Anterior cingulate cortex (tissue), 58 donors: ENCODE measurements at places on chromosomes 6 and 20.

DNA sequence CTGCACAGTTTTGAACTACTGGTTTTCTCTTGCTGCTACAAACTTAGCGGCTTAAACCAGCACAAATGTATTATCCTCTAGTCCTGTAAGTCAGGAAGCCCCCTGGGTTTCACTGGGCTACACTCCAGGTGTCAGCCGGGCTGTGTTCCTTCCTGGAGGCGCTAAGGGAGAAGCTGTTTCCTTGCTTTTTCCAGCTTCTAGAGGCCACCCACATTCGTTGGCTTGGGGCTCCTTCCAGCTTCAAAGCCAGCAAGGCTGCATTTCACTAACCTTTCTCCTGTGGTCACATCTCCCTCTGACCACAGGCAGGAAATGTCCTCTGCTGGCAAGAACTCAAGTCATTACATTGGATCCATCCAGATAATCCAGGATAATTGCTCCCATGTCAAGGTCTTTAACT, 350.6 kb upstream of the PLCB4 start:
- no peak for DNase-seq

- DNase-seq, result no peak
Measured at GRCh38 chr20:38445901-38446425, 10.8 kb upstream of the SNHG17 start.

GRCh38 chr6:37731888-37732287, 34.2 kb upstream of the MDGA1 start:
- no peak for DNase-seq

DNA sequence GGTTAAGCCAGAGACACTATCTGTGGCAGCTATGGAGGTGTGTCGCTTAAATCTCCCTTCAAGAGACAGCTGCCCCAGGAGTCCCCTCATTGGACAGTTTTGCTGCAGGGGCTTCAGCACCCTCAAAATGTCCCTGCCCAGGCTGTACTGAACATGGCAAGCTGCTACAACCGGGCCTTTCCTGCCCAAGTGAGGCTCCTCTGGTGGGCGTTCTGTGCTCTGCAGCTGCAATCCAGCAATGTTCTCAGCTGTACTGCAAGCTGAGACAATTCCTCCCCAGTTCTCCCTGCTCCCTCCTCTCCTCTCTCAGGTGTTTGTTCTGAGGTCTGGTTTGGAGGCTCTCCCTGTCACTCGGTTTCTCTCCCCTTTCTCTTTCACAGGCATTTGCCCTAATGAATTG, 190.8 kb upstream of the LAMP5 start:
- DNase-seq, result no peak

- no peak for DNase-seq
Measured at GRCh38 chr6:112298021-112298745, 43.8 kb upstream of the LAMA4 start.

- DNase-seq, result no peak
Measured at GRCh38 chr6:56364827-56365339, 117.5 kb upstream of the COL21A1 start.

- no peak for DNase-seq
Measured at GRCh38 chr6:89011436-89011835, 48.0 kb upstream of the RNGTT start.

GRCh38 chr20:8330319-8330784, 198.3 kb downstream of the PLCB1 start:
- DNase-seq, result no peak

DNA sequence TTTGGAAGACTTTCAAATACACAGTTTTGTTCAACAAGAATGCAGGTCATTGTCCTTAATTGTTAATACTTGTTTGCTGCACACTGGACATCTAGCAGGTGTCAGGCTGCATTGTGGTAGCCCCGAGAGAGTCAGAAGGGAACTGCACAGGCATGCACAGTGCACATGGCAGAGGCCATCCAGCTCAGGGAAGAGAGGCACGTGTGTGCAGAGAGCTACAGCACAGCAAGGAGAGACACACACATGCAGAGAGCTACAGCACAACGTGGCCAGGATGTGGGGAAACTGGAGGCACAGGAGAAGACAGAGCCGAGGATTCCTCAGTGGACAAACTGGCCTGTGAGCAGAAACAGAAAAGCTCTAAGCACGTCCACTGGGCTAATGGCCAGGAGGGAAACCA, 272.0 kb downstream of the SMOC2 start:
- DNase-seq, result no peak

GRCh38 chr20:57469418-57470211, 55.3 kb downstream of the CTCFL start:
- DNase-seq, result no peak

- DNase-seq, result no peak
Measured at GRCh38 chr6:110760589-110760988, 54.7 kb downstream of the CDK19 start.

- no peak for DNase-seq
Measured at GRCh38 chr6:29967379-29968010, 25.2 kb downstream of the HLA-A start.

DNA sequence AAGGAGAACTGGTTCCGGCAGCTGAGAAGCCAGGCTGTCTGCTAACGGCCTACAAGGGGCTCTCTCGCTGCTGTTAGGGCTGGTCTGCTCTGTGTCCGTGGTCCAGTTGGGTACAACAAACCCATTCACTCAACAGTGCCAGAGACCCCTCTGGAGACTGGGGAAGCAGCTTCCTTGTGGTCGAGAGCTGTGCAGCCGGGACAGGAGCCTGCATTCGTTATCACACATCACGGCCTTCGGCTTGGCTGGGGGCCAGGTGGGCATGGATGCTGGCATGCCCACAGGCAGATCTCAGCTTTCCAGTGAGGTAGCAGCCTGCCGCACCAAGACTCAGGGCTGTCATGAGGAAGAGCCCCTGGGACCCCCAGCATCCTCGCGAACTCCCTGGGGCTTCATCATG, 124.7 kb downstream of the PREX1 start:
- no peak for DNase-seq

DNA sequence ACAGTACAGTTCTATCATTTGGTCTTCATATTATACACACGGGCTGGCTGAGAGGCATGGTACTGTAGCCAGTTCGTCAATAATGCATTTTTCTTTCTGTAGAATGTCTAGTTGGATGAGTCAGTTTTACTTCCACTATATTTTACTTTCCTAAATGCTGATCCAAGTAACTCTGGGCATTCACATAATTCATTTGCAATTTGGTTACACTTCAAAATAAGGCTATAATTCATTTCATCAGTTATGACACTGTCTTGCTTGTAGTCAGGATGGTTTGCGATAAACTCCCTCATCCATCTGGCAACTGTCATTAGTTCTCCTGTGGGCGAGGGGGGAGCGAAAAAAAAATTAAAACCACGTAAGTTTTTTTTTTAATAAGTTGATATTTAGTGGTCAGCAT, 46.3 kb downstream of the GCLC start:
- DNase-seq, result no peak

DNA sequence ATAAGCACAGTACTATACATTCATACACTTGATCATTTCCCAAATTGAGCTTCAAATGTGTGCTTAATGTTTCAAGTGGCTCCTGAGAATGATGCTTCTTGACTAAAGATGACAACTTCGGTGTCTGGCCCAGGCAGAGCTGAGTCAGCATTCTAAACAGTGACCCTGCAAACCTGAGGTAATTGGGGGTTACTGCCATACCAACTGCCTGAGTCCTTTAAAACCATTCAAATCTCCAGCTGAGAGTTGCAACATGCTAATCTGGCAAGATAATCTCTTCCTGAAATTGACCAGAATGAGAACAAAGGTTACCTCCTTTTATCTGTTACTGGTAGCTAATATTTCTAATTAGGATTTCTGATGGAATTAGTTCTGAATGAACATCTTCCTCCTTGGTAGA, 8.2 kb downstream of the BACH2 start:
- no peak for DNase-seq

DNA sequence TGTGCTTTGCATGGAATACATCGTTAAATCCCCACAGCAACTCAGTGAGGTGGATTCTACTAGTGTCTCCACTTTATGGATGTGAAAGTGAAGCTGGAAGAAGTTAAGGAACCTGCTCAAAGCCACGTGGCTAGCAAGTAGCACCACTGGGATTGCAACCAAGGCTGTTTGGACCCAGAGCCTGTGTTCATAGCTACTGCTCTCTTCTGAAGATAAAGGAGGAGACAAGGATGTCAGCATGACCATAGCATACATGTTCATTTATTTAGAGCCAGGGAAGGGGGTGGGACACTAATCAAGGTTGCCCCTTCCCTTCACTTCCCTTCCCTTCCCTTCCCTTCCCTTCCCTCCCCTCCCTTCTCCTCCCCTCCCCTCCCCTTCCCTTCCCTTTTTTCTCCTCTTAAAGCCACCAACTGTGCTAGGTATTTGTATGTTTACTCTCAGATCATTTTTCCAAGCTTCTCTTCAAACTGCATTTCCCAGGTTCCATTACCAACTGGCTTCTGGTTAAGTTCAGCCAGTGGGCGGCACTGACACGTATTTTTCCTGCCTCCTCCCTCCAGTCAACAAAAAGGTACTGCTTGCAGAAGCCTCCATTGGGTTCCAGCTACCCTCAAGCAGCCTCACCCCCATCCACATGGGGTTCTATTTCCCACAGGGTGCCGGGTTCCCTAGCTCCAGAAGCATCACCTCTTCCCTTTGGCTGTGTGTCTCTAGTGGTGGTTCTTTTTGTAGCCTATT, 134.9 kb downstream of the BCAS1 start:
- DNase-seq, result no peak

DNA sequence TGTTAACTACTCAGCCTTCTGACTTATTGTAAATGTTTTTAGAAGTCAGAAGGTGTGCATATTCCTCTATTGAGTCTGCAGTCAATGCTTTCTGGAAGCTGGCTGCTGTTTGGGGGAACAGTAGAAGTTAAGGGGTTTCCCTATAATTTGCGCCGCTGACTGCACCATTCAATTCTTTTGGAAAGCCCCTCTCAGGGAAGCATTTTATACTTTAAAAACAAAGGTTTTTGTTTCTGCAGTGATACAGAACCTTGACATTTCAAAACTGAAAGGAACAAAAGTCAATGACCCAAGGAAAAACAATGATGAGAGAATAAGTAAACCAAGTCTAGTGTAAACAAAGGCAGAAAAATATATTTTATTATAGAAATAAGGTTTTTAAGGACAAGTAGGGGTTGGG, 120.8 kb upstream of the TNFAIP3 start:
- DNase-seq, result no peak

- no peak for DNase-seq
Measured at GRCh38 chr6:25384967-25385366, 105.8 kb downstream of the CARMIL1 start.

DNA sequence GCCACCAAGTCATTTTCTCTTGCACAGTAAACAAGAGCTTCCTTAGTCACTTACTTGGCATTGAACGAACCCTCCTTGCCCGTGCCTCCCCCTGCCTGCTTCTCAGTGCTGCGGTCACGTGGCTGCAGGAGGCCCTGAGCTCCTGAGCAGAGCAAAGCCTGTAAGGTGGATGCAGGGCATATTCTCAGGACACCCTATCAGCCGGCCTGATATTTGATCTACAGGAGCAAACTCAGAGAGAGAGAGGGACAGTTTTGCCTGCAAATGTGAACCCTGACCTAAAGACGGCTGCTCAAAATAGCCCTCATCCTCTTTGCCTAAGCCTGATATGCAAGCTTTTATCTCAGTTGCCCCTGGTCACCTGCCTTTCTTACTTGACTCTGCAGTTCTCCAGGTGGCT, 93.0 kb upstream of the POPDC3 start:
- no peak for DNase-seq

DNA sequence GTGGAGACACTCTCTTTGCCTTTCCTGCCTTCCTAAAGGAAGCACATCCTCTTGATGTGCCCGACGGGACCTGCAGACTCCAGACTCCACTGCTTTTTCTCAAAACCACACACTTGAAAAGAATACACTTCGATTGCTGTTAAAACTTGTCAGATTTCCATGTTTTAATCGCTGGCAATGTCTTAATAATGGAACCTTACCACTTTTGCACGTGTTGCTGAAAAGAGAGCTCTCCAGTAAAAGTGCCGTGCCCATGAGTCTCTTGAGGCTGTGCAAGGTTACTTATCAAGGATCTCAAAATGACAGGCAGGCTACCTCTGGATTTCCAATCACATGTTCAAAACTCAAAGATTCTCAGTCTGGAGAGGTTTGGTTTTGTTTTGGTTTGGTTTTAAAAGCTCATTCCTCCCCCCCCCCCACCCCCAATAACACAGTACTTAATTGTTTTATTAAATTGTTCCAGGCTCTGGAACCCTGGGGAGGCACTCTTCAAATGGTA, 12.0 kb upstream of the TFAP2A start:
- DNase-seq, result no peak

GRCh38 chr20:20253744-20254330, 114.1 kb upstream of the INSM1 start:
- no peak for DNase-seq

- no peak for DNase-seq
Measured at GRCh38 chr6:22367346-22367745, 70.5 kb upstream of the PRL start.

GRCh38 chr6:16974387-16974673, 127.5 kb upstream of the STMND1 start:
- DNase-seq, result no peak

- DNase-seq, result no peak
Measured at GRCh38 chr20:41032271-41032670, 3.6 kb downstream of the TOP1 start.

- no peak for DNase-seq
Measured at GRCh38 chr6:17159240-17159639, 57.4 kb downstream of the STMND1 start.

GRCh38 chr6:168136001-168136400, 57.0 kb upstream of the FRMD1 start:
- DNase-seq, result no peak

DNA sequence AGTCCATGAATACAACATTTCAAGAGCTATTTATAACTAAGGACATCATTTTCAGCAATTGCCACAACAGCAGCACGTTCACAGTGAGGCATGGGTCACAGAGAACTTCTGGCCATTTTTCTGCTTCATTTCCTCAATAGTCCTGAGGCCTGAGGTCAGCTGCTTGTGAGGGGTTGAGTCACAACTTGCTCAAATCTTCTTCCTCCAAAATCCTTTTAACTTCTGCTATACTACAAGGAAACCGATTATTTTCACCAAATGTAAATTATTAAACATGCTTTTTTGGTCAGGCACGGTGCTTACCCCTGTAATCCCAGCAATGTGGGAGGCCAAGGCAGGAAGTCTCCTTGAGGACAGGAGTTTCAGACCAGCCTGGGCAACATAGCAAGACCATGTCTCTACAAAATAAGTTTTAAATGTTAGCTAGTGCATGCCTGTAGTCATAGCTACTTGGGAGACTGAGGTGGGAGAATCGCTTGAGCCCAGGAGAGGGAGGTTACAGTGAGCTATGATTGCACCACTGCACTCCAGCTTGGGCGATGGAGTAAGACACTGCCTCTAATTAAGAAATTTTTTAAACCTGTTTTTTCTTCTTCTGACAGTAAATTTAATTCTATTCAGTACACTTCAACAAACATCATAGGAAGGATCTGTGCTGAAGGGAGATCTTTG, 11.1 kb upstream of the SLC16A10 start:
- no peak for DNase-seq

GRCh38 chr6:108594640-108595039, 33.9 kb downstream of the FOXO3 start:
- DNase-seq, result no peak
